Common myeloid progenitor, CD34-positive (primary cell): ENCODE measurements at places on chromosomes 13 and 19.
A peak's percentile ranks its signal among the peaks of the same experiment; 100 is the strongest.

DNA sequence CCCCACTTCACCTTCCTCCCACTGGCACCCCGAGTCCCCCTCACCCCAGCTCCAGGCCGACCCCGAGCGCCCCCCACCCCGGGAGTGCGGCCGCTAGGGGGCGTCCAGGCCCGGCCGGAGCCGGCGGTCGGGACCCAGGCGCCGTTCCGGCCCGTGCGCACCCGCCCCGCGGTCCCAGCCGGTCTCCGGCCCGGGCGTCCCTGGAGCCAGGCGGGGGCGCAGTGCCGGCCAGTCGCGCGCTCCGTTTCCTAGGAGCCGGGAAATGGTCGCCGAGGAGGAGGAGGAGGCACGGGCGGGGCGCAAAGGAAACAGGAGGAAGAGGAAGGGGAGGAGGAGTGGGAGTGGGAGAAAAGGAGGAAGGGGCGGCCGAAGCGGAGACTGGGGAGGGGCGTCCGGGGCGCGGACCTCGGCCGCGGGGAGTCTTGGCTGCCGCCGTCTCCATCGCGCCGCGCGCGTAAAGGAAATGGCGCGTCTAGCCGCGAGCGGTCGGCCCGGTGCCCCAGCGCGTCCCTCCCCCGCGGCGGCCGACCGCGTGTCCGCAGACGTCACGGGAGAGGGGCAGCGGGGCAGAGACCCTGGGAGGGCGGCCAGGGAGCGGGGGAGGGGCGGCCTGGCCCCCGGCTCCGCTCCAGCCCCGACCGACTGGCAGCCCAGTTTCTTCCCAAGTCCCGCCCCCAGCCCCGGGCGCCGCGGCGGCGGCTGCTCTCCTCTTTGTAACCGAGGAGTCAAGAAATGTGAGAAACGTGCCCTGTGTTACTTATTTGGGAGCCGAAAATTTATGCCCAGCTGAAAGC is 1.1 kb upstream of the KCTD15 start:
- DNase-seq, result peak; percentile 75

- DNase-seq, result no peak
These were observed 182.2 kb downstream of the LMO7 start for GRCh38 chr13:75818179-75818967.

DNA sequence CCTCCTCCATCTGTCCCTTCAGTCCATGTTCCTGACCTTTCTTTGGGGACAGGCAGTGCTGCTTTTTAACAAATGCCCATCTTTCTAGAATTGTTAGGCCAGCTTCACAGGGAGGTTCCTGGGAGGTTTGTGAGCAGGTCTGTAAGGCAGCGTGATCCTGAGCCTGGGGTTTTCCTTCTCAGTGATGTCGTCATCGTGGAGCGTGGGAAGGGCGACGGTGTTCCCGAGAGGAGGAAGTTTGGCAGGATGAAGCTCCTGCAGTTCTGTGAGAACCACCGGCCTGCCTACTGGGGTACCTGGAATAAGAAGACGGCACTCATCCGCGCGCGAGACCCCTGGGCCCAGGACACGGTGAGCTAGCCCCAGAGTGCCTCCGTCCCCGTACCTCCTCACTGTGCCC is 26.8 kb downstream of the CHAF1A start:
- DNase-seq, result no peak

- no peak for DNase-seq
These were observed 24.4 kb upstream of the DOCK9 start for GRCh38 chr13:99002172-99002710.

- no peak for DNase-seq
These were observed 11.8 kb downstream of the YIPF2 start for GRCh38 chr19:10916602-10917001.

- DNase-seq, result no peak
These were observed 1445.4 kb downstream of the EFNB2 start for GRCh38 chr13:105089858-105090643.

- DNase-seq, result no peak
These were observed 581 bp downstream of the RCBTB1 start for GRCh38 chr13:49584771-49585182.

- peak; percentile 34 for DNase-seq
These were observed 30.3 kb upstream of the FRY start for GRCh38 chr13:32001154-32001768.

DNA sequence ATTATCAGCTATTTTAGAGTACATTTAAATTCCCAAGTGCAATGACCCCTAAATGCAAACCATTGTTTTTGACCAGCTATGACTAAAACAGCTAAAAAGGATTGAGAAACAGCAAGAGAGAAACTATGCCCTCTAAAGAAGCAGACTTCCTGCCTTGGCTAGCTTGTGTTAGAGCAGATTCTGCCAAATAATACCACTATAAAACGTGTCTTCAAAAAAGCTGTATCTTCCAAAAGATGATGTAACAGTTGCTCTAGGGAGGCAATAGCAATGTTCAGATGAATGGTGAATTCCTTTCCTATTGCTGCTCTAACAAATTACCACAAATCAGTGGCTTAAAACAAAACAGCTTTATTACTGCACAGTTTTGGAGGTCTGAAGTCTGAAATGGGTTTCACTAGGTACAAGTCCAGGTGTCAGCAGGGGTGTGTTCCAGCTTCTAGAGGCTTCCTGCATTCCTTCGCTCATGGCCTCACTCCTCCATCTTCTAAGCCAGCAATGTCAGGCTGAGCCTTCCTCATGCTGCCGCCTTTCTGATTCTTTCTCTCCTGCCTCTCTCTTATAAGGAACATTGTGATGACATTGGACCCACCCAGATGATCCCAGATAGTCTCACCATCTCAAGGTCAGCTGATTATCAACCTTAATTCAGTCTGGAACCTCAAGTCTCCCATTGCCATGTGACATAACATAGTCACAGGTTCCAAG is 84.5 kb downstream of the LRRC63 start:
- DNase-seq, result peak; percentile 78

DNA sequence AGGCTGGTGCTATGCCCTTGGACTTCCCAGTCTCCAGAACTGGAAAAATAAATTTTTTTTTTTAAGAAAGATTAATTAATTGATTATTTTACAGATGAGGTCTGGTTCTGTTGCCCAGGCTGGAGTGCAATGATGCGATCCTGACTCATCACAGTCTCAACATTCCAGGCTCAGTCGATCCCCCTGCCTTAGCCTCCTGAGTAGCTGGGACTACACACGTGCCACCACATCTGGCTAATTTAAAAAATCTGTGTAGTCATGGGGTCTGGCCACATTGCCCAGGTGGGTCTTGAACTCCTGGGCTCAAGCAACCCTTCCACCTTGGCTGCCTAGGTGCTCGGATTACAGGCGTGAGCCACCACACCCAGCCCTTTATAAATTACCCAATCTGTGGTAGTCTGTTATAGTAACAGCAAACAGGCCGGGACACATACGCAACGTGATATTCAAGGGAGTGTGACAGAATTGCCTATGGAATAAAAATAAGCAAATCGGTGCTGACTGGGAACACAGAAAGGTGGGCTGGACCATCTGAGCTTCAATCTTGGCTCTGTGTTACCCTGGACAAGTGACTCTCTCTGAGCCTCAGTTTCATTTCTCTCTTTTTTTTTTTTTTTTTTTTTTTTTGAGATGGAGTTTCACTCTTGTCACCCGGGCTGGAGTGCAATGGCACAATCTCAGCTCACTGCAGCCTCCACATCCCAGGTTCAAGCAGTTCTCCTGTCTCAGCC is 42.8 kb downstream of the PIN1 start:
- DNase-seq, result no peak

DNA sequence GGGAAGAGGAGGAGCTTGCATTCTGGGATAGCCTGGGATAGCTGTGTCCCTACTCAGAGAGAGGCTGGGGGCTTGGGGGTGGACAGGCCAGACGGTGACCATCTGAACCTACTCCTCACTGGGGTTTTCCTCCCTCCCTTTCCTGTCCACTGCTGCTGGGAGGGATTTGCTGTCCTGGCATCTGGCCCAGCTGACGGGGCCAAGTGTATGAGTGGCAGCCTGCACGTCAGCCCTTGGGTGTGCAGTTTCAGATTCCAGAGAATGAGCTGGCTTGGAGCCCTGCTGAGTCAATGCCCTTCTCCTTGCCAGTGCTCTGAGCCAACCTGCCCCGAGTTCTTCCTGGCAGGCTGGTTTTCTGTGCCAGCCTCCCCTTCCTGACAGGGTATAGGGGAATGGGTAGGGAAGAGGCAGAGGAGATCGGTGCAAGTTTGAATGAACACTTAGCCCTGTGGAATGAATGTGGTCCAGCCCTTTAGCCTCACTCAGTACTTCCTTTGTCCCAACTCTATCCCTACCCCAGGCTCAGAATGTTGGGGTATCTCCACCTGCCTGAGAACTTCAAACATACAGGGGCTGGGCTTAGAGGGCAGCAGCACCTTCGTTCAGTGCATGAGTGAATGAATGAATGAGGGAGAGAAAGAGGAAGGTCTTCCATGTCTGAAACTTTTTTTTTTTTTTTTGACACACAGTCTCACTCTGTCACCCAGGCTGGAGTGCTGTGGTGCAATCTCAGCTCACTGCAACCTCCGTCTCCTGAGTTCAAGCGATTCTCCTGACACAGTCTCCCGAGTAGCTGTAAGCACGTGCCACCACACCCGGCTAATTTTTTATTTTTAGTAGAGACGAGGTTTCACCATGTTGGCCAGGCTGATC is 1.8 kb upstream of the ANGPTL4 start:
- peak; percentile 54 for DNase-seq

GRCh38 chr13:99062593-99062992 is 84.7 kb upstream of the DOCK9 start:
- no peak for DNase-seq

DNA sequence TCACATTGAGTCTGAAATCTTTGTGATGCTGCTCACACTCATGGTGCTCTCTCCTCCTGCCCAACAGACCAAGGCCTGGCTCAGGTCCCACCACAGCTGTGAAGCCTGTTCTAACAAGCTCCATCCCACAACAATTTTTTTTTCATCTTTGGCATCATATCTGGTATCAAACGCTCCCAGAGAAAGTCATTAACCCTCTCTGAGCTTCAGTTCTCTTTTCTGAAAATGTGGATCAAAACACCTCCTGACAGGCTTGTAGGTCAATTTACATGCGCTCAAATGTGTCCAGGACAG is 224.4 kb downstream of the LACC1 start:
- DNase-seq, result no peak

- no peak for DNase-seq
These were observed 92.7 kb downstream of the LHFPL6 start for GRCh38 chr13:39510316-39510695.
